Stimulated activated CD4-positive, alpha-beta T cell treated with anti-CD3 and anti-CD28 coated beads, Interleukin-1b, Interleukin-23, amount 100 ng/mL, for 24 hours (primary cell): ENCODE measurements at places on chromosomes 4 and X.

GRCh38 chr4:107902715-107903114, 28.6 kb upstream of the CYP2U1 start:
- no peak for DNase-seq

DNA sequence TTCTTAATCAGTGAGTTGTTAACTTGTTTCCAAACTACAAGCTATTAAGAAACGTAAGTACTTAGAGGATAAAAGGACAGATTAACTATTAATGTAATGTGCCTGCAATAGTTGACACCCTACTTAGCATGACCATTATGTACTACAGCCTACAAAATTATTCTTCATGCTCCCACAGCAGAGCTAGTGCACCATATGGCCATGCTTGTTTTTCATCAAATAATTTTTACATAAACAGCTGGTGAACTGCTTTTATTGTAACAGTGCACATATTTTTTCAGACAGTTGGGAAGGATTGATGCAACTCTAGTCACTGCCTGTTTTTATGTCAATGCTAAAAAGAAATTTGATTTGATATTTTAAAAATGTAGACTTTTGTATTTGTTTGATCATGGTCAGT, 10.2 kb upstream of the MAGEB10 start:
- no peak for DNase-seq

- no peak for DNase-seq
Measured at GRCh38 chr4:113339430-113339813, 290.0 kb downstream of the ANK2 start.

- no peak for DNase-seq
Measured at GRCh38 chrX:28835991-28836390, 248.7 kb downstream of the IL1RAPL1 start.

- DNase-seq, result no peak
Measured at GRCh38 chr4:4666693-4667621, 125.1 kb upstream of the STX18 start.

DNA sequence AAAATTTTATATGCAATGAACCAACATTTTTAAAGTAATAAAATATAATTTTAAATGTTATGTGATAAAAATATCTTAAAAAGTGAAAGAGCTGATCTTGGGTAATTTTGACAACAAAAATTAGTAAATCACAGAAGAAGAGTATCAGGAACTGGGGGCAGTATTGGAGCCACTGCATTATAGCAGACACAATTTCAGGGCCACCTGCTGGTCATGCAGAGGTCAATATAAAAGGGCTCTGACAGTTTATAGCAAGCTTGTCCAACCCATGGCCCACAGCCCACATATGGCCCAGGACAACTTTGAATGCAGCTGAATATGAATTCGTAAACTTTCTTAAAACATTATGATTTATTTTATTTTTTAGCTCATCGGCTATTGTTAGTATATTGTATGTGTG, 13.0 kb upstream of the LEF1 start:
- no peak for DNase-seq

DNA sequence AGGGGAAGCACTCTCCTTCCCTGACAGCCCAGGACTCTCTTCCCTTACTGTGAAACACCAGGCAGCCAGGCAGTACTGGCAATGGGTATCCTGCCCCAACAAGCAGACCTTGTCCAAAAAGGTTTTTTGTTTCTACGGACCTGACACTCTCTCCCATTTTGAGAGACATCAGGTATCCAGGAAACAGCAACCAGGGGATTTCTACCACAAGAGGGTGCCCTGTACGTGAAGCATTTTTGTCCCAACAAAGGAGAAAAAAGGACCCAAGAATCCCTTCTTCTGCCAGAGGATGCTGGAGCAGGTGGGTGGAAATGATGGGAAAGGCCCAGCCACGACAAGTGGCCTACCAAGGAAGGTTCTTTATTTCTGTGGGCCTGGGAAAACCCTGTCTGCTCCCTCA, 65.7 kb upstream of the FGF13 start:
- no peak for DNase-seq

DNA sequence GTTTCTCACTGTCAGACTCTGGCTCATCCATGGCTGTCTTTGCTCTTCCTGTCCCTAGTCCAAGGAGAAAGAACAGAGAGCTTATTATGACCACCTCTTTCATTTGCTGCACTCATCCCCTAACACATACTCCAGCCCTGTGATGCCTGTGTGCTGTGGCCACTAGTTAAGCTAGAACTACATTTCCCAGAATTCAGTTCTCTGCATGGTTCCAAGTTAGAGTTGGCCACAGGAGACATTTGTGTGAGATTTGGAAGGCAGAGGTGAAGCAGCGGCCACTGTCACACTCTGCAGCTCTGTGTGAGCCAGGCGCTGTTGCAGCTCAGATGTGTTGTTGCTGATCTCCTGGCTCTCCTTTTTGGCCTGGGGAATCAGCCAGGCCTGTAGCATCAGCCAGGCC, 188.2 kb upstream of the ATP6AP2 start:
- DNase-seq, result no peak

- DNase-seq, result no peak
Measured at GRCh38 chr4:24582235-24582832, 2.0 kb downstream of the DHX15 start.

- DNase-seq, result no peak
Measured at GRCh38 chr4:35760807-35761206, 483.5 kb downstream of the ARAP2 start.

DNA sequence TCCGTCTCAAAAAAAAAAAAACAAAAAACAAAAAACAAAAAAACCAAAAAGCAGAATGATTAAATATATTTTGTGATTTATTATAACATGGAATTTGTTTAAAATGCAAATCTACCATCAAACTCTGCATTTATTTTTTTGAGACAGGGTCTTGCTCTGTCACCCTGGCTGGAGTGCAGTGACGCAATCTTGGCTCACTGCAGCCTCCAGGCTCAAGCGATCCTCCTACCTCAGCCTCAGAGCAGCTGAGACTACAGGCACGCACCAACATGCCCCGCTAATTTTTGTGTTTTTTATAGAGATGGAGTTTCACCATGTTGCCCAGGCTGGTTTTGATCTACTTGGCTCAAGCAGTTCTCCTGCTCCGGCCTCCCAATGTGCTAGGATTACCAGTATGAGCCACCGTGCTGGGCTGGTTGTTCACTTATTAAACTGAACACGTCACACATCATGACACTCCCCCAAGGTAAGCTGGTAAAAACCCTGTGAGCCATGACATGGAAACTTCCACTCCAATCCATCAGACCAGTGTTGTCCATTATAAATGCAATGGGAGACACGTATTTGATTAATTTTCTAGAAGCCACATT, 45.7 kb downstream of the RBM47 start:
- DNase-seq, result no peak

- DNase-seq, result no peak
Measured at GRCh38 chrX:2627272-2627867, 63.7 kb upstream of the CD99 start.

- no peak for DNase-seq
Measured at GRCh38 chr4:184292877-184293276, 75.2 kb upstream of the ENPP6 start.
